ENCODE measurements at places on chromosomes 13 and 19. TPM values are rescaled to one million over a fixed set of nuclear protein-coding genes. Genes with fewer than 3 reads are reported as not detected.

- DNase-seq = peak; percentile 91
These were observed 133.8 kb downstream of the MRPL57 start for GRCh38 chr13:21310220-21310619.

GRCh38 chr13:97574926-97575325, 141.0 kb downstream of the RAP2A start:
- DNase-seq = peak; percentile 43

The CPAMD8 gene
- total RNA-seq = not detected

The ZIC2 gene
- total RNA-seq = 0.05 TPM

DNA sequence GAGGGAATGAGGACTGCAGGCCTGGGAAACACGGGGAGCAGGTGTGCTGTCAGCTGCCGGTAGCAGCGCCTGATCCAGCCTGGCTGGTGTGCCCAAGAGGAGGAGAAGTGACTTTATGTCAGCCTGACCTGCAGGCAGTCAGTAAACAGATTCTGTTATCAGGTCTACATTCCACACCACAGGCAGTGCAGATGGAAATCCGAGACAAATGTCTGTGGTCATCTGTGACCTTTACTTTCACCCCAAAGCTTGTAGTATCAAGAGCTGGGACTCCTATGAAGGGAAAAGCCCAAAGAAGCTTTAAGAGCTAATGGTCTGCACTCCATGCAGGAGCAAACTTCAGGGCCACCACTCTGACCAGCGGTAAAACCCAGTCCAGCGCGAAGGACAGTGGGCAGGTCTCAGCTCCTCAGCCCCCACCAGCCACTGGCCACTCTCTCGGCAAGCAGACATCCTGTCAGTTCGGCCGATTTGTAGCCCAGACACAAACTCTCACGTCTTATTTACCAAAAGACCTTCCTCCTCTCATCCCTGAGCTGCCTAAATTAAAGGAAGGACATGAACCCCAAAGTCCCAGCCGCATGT, 7.7 kb downstream of the EPS15L1 start:
- peak; percentile 82 for DNase-seq

- DNase-seq = no peak
These were observed 6.6 kb upstream of the SIGLEC12 start for GRCh38 chr19:51508059-51508733.

GRCh38 chr19:3284759-3285646, 60.5 kb downstream of the CELF5 start:
- DNase-seq = peak; percentile 59

GRCh38 chr13:33388286-33388998, 102.9 kb upstream of the STARD13 start:
- DNase-seq = no peak

- DNase-seq = no peak
These were observed 14.2 kb upstream of the B3GNT3 start for GRCh38 chr19:17780781-17781180.

GRCh38 chr19:34428549-34429285, 536 bp downstream of the UBA2 start:
- DNase-seq = peak; percentile 44

DNA sequence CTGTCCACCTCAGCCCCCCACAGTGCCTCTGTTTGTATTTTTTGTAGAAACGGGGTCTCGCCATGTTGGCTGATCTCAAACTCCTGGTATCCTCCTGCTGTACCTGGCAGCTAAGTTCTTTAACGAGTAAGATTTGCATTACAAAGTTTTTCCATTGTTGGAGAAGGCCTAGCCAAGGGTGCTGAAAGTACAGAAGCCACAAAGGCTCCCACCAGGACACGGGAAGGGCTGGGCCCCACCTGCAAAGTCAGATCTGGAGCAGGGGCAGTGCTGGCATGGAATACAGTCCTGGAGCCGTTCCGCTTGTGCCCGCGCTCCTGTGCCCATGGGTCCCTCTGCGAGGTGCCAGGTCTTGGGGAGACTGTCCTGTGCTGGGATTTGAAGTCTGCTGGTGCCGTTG, 12.1 kb downstream of the FZR1 start:
- no peak for DNase-seq

GRCh38 chr13:72545030-72545719, 182.3 kb downstream of the MZT1 start:
- no peak for DNase-seq

- no peak for DNase-seq
These were observed 1516.4 kb downstream of the EFNB2 start for GRCh38 chr13:105019073-105019472.

The BICRA gene
- 2.7 TPM for total RNA-seq

The KCTD4 gene
- total RNA-seq = 0.22 TPM

The CTXN1 gene
- 10.1 TPM for total RNA-seq

The TBC1D4 gene
- total RNA-seq = 6.6 TPM

The KLK8 gene
- not detected for total RNA-seq

DNA sequence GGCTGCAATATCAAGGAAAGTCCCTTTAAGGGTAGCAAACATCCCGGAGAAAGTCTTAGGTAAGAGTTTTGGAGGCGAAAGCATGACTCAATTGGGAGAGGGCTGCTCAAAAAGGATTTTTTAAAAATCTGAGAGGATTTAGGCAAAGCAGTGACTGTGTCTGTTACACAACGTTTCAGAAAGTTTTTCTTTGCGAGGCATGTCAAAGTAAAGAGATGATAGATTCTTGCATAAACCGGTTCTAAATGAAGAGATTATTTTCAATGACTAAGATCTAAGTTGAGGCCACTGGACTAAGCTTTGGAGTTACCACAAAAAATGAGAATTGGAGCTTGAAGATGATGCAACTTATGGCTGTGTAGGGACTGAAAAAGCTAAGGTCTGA, 43.7 kb upstream of the ENOX1 start:
- peak; percentile 21 for DNase-seq

The ZNF541 gene
- 0.27 TPM for total RNA-seq

GRCh38 chr13:52454459-52454819, 839 bp upstream of the CKAP2 start:
- DNase-seq = peak; percentile 46

The DENND1C gene
- not detected for total RNA-seq

DNA sequence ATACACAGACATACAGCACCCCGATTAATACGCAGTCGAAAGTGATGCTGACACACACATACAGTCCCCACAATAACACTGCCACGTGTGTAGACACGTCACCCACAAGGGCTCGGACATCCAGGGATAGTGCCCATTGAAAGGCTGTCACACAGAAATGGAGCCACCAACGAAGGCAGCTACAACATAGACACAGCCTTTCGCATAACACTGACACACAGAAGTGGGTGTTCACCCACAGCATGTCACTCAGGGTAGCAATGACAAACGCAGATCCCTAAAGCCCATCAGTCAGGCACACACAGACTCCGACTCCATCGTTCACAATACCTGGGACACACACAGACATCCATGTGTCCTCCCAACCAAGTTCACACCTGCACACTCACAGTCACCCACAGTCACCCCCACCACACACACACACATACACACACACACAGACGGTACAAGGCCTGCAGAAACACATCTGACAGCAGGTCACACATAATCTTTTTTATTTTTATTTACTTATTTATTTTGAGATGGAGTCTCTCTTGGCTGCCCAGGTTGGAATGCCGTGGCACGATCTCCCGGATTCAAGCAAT, 10.4 kb upstream of the NANOS3 start:
- DNase-seq = no peak

All from M059J (cell line).